Stimulated activated CD8-positive, alpha-beta memory T cell treated with anti-CD3 and anti-CD28 coated beads, Interleukin-4, amount 100 ng/mL, for 4 hours (primary cell): ENCODE measurements at places on chromosomes 2 and 18.

DNA sequence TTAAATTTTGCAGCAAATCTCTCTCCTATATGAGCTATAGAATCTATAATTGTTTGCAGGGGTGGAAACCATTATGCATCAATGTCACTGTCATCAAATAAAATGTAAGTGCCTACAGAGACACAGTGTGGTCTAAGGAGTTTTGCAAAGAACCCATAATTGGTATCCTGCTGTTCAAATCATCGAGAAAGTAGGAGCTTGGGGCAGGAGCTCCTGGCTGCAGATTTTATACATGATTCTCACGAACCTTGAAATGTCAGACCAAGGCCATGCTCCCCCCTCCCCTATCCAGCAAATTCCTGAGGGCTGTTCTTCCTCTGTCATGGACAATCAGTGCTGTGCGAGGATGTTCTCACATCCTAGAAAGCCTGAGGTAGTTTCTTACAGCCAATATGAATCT lies 119.5 kb upstream of the CYRIA start:
- no peak for DNase-seq

DNA sequence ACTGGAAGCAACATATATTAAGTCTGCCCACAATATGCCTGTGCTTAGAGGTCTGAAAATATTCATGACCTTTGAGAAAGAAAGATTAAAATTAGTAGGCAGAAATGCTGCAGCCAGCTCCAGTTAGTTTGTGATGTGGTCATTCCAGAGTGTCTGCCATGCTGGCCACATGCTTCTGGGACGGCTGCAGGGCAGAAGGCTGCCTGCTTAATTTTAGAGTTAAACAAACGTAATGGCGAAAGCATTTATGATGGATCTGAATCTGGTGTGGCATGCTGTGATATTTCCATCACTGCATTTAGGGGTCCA lies 95.4 kb downstream of the FHOD3 start:
- no peak for DNase-seq

DNA sequence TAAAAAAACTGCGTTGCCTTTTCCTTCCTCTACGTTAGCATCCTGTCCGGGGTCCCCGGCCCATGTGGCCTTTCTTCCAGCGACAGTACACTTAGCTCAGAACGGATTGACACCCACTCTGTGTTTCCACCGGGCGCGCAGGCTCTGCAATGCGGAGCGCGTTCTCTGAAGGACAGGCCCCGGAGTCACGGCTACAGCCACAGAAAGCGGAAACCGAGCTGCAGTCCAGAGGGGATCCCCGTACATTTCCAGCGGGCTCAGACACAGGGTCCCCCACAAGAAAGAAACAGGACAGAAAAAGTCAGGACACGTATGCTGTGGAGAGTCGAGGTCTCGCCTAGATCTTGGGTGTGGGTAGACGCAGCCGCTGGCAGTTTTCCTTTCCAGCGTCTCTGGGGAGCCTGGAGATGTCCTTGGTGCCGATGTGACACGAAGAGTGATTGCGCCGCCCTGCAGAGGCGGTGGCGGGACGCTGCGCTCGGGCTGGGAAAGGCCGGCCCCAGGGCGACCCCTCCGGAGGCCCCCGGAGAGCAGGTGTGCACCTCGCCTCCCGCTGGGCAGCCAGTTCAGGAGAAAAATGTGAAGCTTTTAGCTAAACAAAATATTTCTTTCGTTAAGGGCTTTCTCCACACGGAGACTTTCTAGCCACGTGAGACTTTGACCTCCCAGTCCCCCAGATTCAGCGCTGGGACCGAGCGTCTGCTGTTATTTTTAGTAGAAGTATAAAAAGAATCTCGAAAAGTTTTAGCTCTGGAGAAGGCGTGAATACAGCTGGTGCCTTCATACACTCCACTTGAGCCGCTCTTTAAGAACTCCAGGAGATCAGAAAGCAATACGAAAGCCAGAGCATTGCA lies 1.3 kb upstream of the ACKR3 start:
- DNase-seq: no peak

GRCh38 chr2:42092084-42092996 lies 44.5 kb downstream of the PKDCC start:
- DNase-seq: no peak

- no peak for DNase-seq
Measured at GRCh38 chr2:179861027-179861415, 391 bp downstream of the ZNF385B start.

GRCh38 chr18:78292618-78293380 lies 686.8 kb upstream of the SALL3 start:
- no peak for DNase-seq

GRCh38 chr2:189552334-189552990 lies 28.1 kb downstream of the SLC40A1 start:
- no peak for DNase-seq

GRCh38 chr2:134208825-134209224 lies 45.0 kb upstream of the MGAT5 start:
- no peak for DNase-seq

GRCh38 chr2:170262806-170263205 lies 84.9 kb downstream of the MYO3B start:
- DNase-seq: no peak

DNA sequence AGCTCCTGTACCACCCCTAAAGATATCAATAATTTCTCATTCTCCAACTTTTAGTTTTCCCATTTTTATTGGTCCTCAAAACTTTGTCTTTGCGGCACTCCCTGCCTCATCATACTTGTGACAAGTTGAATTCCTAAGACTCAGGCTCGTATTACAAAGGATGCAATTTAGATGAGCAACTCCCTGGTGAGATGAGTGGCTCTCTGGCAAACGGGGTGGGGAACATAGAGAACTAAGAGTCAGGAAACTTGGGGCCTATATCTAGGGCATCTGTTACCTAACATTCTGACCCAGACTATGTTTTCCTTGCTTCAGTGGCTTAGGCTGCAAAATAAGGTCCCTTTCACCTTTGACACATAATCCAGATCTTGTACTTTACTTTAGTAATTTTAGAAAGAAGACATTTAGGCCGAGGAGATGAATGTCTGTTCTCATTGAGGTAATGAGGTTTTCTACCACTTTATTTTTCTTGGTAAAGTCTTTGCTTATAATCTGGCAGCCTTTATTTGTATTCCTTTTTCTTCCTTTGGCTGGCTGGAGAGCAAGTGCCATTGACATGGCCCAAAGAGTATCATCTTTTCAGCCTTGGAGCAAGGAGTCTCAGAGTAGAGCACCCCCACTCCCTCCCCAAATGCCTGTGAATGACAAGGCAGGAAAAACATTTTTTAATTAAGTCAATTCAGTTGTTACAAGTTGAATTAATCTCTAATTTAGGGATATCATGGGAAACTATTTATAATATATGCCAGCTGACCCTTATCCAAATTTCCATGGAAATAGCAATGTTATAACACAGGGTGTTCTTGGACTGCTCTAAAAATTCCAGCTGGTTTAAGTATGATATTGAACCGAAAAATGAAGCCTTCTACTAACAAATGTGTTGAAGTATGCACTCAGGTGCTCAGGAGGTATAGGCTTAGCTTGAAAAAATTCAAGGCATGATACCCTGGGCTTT lies 15.2 kb downstream of the TSPYL6 start:
- no peak for DNase-seq

- DNase-seq: no peak
Measured at GRCh38 chr2:54947136-54947535, 103.1 kb downstream of the RTN4 start.

GRCh38 chr18:61019338-61020301 lies 313.6 kb upstream of the CDH20 start:
- DNase-seq: no peak

DNA sequence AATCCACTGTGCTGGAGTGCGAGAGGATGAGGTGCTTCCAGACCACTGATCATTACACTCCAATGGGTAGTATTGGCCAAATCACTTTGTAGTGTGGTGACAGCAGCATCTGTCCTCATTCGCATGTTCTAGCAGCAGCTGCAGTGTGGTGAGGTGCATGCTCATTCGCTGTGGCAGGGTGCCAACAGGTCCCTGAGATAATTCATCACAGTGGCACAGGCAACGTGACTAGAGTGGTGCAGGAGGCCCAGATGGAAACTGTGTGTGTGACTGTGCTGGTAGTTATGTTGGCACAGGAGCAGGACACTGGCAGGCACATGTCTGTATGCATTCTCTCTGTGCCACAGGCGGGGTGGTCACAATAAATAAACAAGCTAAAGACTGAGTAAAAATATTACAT lies 329.5 kb upstream of the SYT4 start:
- no peak for DNase-seq

DNA sequence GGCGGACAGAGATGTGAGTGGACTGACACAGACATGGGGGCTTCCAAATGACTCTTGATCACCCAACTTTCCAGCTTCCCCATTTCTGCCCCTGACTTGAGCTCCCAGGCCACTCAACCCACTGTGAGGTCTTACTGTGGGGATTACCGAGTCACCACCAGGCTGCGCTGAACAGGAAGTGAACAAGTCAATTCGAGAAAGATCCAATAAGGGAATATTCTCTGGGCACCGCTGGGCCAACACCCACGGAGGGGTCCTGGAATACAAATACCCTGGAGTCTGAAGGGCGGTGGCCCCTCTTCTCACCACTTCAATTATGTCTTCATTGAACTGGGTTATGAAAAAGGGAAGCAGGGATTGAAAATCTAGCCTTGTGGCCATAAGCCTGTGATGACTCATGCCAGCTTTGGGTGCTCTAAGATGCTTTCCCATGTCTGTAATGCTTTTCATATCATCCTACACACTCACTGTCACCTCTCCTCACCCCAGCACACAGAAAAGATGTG lies 37.7 kb downstream of the BCL11A start:
- no peak for DNase-seq

DNA sequence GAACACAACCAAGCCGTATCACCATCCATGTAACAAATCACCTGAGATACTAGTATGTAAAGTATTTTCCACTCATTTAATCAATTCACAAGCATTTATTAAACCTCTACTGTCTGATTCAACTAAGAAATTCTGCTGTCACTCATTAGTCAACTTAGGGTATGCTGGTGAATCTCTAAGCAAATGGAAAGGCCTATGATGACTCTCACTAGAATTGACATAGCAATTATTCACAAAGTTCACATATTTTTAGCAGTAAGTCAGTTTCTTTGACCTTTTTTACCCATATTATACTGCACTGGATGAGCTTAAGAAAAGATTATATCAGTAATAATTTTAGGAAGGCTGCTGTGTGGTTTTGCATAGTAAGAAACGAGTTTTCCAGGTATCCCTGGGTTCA lies 130.1 kb downstream of the SLC8A1 start:
- no peak for DNase-seq

DNA sequence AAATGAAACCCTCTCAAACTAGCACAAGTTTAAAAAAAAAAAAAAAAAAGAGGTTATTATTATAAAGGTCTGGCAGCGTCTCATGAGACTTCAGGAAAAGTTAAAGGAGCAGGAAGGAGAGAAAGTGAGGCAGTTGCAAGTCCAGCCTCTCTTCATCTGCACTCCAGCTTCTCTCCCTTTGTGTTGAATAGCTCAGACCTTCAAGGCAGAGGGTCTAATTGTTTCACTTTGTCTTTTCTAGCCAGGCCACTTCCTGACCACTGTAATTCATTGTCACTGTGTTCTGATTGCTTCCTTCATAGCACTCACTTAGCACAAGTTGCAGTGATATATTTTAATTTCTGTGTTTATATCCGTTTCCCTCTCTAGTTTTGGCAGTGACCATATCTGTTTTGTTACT lies 99.9 kb downstream of the SPATS2L start:
- DNase-seq: no peak

DNA sequence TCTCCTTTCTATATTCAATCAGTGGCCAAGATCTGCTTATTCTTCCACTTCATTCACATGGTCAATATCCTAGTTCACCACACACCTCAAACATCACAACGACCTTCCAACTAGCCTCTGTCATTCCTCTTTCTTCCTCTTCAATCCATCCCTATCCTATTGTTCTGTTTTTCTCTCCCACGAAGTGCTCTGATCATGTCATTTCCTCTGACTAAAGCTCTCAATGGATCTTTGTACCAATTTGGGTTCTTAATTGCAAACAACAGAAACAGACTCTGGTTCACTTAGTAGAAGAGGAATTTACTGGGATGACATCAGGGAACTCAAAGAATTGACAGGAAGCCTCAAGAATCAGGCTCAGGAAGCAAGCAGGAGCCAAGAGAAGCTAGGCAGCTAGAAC lies 23.5 kb downstream of the WNT10A start:
- DNase-seq: no peak

DNA sequence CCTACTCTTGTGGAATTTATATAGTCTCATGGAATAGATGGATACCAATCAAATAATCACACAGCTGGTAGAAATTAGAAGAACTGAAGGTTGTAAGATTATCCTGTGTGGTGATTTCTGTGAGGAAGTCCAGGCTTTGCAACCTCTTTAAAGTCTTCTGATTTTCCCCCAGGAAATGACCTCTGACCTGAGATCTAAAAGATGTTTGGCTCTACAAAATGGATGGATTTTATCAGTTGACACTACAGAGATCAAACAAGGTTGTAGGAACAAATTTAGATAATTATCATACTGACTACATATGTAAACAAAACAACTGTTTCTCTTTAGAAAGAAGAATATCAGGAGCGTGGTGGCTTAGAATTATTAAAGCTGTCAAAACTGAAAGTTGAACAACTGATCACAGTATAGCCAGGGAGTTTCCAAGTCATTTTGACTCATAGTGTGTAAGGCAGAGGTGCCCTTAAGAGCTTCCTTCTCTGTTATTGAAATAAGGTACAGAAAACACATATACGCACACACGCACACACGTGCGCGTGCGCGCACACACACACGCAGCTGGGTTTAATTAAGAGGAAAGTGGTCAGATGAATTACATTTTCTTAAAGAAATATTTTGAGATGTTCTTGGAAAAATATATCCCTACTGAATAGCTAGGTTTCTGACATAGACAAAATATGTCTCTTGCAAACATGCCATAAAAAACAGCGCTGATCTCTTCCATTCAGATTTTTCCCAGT lies 35.5 kb upstream of the PELI1 start:
- DNase-seq: no peak

DNA sequence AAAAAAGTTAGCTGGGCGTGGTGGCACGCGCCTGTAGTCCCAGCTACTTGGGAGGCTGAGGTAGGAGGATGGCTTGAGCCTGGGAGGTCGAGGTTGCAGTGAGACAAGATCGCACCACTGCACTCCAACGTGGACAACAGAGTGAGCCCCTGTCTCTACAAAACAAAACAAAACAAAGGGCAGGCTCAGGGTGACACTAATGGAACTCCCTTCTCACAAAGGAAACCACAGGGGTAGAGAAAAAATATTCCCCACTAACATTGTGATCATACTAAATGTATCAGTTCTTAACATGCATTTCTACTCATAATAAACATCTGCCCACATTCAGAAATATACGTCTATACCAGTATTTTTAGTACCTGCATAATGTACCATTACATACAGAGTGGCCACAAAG lies 21.1 kb downstream of the STAM2 start:
- no peak for DNase-seq
